ENCODE measurements at places on chromosomes 6 and 20.

DNA sequence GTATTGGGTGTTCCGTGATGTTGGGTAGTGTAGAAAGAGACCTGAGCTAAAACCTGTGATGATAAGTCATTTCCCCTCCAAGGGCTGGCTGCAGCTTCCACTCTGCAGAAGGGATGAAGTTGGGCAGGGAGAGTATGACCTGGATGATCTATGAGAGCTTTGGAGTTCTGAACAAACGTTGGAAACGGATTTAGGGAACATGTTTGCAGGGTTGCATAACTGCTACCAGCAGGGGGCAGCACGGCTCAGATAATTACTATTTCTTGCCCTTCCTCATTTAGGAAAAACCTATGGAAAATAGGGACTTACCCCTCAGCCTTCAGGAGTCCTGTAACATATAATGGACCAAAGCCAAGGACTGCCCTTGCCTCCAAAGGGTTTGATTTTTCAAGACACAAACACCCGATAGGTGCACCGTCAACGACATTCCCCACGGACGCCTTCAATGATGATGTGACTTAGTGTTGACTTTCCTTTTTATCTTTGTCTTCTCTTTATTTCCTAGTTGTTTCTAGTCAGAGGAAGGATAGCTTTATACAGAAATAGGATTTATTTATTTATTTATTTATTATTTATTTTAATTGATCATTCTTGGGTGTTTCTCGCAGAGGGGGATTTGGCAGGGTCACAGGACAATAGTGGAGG is 164.9 kb upstream of the SASH1 start:
- DNase-seq: no peak

DNA sequence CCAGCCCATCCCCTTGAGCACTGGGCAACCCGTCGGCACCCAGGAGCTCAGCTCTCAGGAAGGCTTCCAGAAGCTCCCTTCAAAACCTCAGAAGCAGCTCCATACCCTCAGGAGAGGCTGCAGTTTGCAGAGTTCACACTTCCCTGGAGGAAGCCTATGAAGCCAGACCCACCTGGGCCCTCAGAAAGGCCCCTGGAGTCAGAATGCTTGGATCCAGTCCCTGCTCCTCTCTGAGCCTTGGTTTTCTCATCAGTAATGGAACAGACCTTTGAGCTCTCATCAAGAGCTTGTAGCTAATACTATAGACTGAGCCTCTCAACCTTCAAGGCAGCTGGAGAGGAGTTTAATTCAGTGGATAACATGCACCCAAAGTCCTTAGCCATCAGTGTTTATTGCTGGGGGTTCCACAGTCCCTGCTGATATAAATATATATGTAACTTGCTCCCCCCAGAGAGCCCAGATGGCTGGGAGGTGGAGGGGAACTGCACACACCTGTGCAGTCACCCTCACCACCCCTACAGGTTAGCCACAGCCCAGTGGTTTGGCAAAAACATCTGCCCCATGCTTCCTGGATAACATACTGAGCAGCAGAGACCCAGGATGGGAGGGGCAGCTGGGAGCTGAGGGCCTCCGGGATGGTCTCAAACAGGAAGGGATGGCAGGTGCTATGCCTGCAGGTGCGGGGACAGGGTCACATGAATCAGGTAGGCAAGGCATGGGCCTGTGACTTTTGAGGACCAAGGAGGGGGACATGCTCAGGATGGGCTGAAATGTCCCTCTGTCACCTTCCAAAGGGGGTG is 120.1 kb downstream of the SNX5 start:
- no peak for DNase-seq

- DNase-seq: no peak
These were observed 123.6 kb downstream of the SYCP2 start for GRCh38 chr20:59809630-59810448.

DNA sequence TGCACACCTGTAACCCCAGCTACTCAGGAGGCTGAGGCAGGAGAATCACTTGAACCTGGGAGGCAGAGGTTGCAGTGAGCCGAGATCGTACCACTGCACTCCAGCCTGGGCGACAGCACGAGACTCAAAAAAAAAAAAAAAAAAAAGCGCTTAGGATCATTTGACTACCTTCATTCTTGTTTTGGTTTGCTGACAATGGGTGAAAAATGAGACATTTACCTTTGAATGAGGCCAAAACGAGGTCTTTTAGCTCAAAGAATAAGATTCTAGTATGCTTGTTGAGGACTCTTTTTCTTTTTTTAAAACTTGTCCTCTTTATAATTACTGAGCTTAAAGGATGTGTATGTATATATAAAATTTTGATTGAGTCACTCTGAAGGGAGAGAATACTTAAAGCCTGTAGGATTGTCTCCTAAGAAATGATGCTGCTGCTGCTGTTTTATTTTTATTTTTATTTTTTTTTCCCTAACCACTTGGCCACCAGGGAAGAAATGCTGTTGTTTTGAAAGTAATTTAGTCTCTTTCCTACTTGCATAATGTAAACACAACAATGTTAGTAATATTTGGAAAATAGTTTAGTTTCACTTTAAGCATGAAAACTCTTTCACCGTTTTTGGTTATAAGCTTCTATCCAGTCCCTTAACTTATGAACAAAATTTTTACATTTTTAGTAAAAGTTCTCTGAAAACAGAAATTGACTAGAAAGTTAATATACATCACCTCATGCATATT is 7.9 kb downstream of the UBR2 start:
- DNase-seq: no peak

DNA sequence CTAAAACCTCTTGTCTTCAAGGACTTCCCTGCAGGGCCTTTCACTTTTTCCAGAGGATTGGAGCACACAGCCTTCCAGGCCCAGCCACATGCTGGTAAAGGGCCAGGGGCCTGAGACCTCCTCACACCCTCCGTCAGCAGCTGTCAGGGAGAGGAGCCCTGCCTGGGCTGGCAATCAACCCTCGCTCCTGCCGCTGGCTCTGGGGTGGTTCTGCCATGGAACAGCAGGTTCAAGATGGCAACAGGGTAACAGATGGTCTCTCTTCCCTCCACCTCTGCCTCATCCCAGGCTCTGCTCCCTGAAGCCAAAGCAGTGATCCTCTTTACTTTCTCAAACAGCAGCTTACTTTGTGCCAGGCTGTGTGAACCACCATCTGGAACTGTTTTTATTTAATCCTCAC is 23.8 kb downstream of the PCNA start:
- DNase-seq: no peak

GRCh38 chr6:113971741-113972140 is 793 bp upstream of the HDAC2 start:
- no peak for DNase-seq

- DNase-seq: no peak
These were observed 46.8 kb downstream of the PCNA start for GRCh38 chr20:5072756-5073659.

GRCh38 chr6:104472021-104472901 is 387.5 kb downstream of the HACE1 start:
- DNase-seq: no peak

DNA sequence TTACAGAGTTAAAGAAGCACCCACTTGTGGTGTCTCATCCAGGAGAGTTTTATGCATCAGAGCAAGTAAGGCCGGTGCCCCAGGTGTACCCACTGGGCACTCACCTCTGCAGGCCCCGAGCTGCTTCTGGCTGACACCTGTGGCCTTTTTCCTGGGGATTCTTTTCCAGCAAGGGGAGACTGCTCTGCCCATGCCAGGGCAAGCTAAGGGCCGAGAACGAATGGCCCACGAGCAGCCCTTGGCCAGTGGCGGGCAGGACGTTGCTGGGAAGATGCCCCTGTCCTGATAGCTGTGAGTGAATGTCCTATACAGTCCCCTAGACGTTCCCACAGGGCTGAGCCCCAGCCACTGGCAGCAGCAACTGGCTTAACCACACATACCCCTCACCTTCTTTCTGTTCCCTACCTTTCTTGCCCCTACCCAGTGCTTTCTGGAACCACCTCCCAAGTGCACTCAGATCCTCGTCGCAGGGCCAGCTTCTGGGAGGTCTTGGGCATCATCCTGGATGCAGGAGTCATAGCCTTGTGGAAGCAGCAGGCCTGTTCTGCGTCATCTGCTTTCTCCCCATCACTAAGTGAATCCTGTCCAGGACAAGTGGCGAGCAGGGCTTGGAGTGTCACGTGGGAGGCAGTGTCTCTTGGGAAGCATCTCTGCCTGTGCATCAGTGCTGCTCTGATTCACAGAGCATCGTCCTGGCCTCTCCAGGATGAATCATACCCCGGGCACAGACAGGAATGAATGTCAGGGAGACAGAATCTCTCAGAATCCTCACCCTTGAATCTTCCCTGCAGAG is 32.5 kb downstream of the SYNDIG1 start:
- DNase-seq: peak; percentile 50

GRCh38 chr6:110566346-110567125 is 90.1 kb upstream of the SLC22A16 start:
- DNase-seq: no peak

DNA sequence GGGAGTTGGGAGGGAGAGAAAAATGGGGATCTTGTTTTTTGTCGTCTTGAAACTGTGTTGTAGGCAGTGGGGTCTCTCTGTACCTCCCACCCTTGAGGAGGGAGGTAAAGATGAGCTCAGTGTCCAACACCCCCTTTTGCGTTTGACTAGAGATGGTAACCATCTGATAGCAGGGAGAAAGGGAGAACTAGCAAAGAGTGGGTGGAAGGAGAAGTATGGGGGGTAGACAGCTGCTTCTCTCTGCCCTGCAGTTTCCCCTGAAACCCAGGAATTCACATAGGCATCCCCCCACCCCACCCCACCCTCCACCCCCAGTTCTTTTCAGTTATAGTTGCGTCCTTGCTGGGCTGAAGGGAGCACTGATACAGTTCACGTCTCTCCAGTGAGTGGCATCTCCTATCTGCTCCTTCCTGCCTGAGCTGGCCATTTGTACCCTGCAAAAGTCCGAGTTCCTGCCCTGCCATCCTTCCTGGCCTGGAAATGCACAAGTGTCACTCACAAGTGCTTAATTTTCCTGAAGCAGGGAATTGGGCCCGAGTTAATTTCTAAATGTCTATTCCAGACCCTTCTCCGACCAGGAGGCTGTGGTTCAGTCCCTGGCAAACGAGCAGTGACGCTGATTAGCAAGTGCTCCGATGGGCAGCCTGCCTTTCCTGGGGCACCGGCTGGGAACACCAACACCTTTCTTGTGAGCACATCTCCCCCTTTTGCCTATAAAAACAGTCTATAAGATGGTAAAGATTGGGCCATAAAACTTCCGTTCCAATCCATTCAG is 1.5 kb downstream of the SIRPA start:
- no peak for DNase-seq

DNA sequence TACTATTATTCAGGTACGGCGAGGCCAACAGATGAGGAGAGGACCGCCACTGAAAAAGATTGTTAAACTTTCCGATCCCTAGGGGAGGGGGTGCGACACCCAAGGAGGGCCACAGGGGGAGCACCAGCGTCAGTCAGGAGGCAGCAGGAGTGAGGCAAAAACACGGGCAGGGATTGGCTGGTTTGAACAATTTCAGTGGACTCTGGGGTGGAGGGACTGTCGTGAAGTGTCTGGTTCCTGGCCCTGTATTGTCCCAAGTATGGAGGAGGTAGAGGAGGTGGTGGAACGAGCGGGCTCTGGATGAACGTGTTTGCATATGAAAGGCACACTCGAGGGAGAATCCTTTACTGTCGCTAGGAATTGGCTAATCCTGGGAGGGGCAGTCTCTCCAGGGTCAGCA is 32.5 kb upstream of the MCUR1 start:
- no peak for DNase-seq

DNA sequence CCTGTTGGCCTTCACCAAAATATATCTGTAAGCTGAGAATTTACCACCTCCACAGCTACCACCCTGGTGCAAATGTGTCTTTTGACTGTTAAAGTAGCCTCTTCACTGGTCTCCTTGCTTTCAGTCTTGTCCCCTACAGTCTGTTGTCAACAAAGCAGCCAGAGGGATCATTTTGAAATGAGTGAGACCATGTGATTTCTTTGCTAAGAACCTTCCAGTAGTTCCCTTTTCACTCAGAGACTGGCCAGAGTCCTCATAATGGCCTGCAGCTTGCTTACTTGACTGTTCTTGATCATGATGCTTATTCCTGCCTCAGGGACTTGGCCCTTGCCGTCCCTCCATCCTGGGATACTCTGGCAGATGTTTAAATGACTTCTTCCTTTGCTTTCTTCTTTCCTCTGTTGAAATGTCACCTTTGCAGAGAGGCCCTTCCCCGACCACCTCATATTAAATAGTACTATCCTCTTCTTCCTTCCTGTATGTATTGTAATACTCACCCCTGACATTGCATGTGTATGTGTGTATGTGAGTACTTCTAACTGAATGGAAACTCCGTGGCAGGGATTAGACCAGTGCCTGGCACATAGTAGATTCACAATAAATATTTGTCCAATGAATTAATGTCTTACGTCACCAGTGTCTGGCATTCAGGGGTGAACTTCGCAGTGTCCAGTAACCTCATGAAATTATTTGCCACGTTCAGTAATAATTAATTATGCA is 5.0 kb downstream of the MANBAL start:
- DNase-seq: no peak

DNA sequence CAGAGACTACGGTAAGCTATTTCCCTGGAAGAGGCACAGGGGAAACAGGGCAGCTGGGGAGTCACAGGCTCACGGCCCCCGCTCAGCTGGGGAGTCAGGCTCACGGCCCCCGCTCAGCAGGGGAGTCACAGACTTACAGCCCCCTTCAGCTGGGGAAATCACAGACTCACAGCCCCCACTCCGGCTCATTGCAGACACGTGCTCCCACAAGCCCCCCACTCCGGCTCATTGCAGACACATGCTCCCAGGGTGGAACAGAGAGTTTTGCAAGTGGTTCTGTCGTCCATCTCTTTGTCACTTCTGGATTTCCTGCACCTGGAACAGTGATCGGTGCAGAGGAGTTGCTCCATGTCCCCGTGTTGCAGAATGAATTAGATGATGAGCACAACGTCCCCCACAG is 405.5 kb downstream of the CDH26 start:
- no peak for DNase-seq

- no peak for DNase-seq
These were observed 36.1 kb downstream of the C6orf132 start for GRCh38 chr6:42106112-42107023.

- DNase-seq: no peak
These were observed 70.8 kb downstream of the PYGB start for GRCh38 chr20:25318471-25319240.

- no peak for DNase-seq
These were observed 19.6 kb upstream of the TRAM2 start for GRCh38 chr6:52596371-52597028.

- DNase-seq: no peak
These were observed 206.5 kb upstream of the ZNF184 start for GRCh38 chr6:27679308-27679963.

GRCh38 chr6:49666930-49667757 is 30.5 kb upstream of the RHAG start:
- no peak for DNase-seq

- no peak for DNase-seq
These were observed 54.6 kb downstream of the NPEPL1 start for GRCh38 chr20:58747211-58747610.

- no peak for DNase-seq
These were observed 21.2 kb downstream of the STK38 start for GRCh38 chr6:36526066-36526465.

Data from brain pericyte (primary cell).